ENCODE measurements at places on chromosomes 1 and 21.
A peak's percentile ranks its signal among the peaks of the same experiment; 100 is the strongest.

GRCh38 chr21:44484498-44485253, 29.4 kb downstream of the LRRC3 start:
- no peak for DNase-seq

DNA sequence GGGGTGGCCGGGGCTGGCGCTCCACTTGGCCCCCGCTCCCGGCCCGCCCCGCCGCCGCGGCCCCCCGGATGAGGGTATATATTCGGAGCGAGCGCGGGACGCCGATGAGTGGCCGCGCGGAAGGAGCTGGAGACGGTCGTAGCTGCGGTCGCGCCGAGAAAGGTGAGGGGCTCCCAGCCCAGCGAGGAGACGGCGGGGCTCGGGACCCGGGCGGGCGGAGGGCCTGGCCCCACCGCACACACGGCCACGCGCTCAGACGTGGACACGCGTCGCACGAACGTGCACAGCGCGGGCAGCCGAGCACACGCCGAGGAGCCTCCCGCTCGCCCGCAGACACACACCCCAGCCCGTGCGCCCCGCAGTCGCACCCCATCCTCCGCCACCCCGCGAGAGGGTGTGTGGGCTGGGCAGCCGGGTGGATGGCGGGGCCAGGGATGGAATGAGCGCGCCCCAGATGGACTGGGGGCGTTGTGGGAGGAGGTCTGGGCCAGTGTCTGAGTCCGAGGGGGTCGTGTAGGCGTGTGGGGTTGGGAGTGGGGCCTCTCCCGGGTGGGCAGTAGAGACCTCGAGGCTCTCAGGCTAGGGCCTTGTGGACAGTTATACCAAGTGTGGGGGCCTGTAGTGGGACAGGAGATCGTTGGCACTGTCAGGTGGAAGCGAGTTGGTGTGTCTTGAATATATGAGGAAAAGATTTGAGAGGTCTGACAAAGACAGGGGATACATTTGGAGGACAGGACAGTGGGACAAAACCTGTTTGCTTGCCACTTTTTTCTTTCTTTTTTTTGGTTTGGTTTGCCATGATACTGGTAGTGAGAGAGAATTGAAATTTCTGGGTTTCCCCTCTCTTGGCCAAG, at the start of gene UAP1:
TSS of gene UAP1 (plus strand) at position 107 of the 854 bp plus-strand sequence. CDS start 4,347 bp downstream, outside the sequence.
- DNase-seq = peak; percentile 21

GRCh38 chr1:155529929-155530328, 32.7 kb downstream of the ASH1L start:
- DNase-seq = no peak

DNA sequence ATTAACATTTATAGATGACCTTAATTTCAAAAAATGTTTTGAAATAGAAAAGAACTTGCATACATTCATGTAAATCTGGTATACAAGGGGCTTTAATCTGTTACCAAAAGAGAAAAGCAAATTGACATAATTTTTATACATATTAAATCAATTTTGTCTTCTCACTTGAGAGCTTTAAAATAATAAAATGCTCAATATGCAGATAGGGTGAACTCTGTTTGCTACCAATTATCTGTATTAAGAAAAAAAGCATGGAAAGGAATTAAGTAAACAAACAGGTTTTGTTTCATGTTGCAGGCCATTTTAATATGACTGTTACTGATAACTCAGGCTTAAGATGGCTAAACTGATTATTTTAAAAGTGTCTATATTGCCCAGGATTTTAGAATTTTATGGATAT, 6.0 kb upstream of the TSHB start:
- no peak for DNase-seq

GRCh38 chr21:34779860-34780259, 111.1 kb downstream of the CLIC6 start:
- DNase-seq = no peak

DNA sequence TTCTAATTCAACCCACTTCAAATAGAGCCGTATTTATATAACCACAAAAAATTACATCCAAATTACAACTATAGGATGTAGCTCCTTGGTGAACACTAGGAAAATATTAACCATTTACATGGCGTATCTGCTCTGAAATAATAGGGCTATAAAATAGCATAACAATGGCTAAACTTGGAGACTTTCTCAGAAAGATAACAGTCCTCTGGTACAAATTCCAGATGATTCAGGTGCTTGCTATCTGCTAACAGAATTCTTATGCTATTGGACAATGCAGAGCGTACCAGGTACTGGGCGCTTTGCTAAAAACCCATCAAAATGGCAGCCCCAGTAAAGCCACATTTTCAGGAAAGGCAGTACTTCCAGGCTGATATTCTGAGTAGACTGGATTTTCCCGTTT, 209.7 kb upstream of the C8B start:
- DNase-seq = no peak

DNA sequence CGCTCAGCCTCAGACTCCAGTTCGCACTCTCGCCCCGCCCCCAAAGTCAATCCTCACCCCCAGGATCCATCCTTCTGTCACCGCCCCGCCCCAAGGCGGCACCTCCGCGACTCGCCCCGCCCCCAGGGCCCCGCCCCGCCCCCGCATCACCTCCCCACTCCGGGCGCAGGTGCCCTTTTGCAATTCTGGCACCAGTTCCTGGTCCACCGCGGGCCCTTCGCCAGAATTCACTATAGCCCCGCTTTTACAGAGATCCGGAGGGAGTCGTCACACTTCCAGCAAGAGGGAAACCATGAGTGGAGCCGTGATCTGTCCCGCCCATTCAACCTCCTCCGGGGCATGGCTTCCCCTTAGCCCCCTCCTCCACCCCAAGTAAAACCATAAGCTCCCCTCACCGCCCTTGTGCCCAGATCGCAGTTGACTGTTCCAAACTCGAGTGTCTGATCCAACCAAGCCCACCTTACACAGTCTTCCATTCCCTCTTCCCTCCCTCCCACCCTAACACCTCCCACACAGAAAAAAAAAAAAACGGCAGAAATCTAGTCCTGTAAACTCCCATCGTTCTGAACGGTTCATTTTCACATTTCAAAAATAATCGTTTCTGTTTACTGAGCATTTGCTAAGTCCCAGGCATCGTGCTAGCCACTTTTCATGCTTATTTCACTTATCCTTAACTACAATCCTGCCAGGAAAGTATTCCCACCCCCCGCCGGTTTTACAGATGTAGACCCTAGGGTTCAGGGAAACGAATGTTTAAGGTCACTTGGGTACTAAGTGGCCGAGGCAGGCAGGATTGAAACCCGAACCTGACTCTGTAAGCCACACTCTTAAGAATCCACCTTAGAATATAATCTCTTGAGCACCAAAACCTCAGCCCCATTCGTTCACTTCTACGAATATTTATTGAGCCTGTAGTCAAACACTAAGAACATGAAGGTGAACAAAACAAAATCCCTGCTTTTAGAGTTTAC, 1.3 kb upstream of the DNAJC16 start:
- DNase-seq = no peak

DNA sequence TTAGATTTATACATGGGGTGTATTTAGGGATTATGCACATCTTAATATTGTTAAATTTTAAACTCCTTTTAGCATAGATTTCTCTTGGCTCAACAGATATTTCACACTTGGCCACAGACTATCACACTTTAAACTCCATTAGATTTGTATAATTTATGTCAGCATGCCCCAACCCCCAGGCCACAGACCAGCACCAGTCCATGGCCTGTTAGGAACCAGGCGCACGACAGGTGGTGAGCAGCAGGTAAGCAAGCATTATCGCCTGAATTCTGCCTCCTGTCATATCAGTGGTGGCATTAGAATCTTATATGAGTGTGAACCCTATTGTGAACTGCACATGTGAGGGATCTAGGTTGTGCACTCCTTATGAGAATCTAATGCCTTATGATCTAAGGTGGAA, 34.8 kb downstream of the SUCO start:
- no peak for DNase-seq

- DNase-seq = no peak
Measured at GRCh38 chr1:29134695-29135028, 11.0 kb upstream of the TMEM200B start.

- peak; percentile 56 for DNase-seq
Measured at GRCh38 chr1:77385551-77385950, 103.7 kb downstream of the AK5 start.

GRCh38 chr1:234621657-234622335, 11.8 kb upstream of the IRF2BP2 start:
- peak; percentile 85 for DNase-seq

DNA sequence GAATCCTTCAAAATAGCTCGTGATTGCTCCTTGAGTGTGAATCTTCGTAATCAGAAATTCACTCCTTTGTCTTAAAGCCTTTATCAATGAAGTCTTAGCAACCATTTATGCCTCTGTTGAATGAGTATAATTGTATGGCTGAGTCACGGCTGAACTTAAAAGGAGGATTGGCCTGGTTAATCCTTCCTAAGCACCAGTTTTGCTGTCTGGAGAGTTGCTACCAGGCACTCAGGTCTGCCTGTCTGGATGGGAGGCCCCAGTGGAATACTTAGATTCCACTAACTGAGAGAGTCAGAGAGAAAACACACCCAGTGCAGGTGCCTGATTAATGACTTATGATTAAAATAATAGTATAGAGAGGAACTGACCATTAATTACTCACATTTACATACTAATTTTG, 7.6 kb upstream of the HHAT start:
- no peak for DNase-seq

GRCh38 chr1:224509907-224510306, 75.3 kb upstream of the WDR26 start:
- no peak for DNase-seq

DNA sequence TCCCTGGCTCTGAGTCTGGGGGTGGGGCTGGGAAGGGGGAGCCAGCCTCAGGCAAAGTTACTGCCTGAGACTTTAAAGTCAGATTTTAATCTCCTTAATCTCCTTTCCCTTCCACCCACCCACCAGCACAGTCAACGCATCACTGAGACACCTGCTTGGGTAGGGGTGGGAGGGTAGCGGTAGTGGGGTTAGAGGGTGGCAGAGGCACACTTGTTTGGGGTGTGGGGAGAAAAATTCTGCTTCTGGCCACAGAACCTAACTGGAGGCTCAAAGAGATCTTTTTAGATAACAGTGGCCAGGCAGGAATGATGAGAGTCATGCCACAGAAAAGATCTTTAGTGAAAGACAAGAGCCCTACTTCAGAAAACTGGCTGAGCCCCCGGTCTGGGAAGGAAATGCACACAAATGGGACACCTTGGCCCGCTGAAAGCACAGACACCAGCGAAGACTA, 44.1 kb downstream of the CD247 start:
- no peak for DNase-seq

DNA sequence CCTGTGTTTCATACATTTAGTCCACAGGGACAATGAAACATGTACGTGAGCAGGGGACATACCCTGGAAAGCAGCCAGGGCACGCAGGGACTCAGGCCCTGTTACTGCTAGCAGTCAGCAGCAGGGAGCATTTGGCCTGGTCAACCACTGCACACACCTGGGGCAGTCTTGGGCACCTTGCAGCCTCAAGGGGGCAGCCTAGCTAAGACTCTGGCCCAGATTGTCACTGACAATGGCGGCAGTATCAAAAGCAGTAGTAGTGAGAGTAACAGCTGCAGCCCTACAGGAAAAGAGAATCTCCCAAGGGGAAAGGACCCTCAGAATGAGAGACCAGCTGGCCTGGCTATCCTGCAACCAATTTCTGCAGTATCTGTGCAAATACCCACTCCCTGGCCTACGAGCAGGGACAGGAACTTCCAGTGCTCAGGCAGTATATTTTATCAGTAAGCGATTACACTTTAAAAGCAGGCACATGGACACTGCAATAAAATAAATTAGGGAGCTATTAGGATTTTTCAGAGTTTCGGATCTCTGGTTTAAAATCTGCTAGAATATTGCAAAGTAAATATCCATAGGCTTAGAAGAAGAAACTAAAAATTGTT, 475.6 kb downstream of the LTN1 start:
- no peak for DNase-seq

DNA sequence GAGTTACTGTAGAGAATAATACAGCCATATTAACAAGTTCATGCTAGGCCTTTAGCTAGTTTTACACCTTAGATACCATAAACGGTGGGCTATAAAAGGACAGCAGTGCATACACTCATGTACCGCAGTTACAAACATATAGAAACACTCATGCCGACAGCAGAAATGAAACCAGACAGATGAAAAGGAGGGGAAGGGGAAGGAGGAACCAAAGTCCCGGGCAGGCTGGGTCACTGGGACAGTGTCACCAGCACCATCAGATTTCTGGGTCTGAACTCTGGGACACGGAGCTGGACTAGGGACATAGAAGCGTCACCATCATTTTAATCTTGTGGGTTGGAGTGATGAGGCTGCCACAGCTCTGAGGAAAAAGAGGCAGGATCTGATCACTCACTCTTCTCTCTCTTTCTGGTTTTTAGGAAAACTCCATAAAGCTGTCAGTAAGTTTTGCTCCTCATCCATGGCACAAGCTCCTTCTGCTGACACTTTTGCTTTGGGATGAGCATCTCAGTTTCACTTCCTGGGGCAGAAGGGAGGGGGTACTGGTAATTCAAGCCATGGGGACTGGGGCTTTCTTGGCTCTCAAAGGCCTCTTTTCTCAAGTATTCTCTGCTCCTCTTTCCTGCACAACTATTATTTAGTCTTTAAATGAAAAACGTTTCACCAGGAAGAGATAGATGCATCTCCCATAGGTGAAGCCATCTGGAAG, 7.8 kb upstream of the ZNF691 start:
- no peak for DNase-seq

DNA sequence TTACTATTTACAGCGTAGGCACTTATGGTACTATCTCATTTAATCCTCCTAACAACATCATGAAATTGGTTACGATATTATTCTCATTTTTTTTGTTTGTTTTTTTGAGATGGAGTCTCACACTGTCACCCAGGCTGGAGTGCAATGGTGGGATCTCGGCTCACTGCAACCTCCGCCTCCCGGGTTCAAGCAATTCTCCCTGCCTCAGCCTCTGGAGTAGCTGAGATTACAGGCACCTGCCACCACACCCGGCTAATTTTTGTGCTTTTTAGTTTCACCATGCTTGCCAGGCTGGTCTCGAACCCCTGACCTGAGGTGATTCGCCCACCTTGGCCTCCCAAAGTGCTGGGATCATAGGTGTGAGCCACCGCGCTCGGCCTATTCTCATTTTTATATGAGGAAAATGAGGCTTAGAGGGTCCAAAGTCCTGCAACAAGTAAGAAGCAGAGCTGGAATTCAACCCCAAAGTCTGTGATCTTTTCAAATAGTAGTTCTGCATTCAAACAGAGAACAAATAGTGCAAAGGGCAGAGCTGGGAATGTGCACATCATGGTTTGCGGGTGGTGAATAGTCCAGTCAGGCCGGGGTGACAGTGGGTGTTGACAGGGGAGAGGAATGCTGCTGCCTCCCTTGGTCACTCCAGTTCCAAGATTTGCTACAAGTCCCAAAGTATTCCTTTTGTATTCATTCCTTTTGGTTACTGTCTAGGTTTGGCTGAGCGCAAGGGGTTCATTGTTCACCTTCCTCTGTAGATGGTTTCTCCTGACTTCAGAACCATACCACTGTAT, 4.6 kb downstream of the PRUNE1 start:
- no peak for DNase-seq

All from fibroblast of skin of back (primary cell).